Stimulated activated CD4-positive, alpha-beta T cell treated with anti-CD3 and anti-CD28 coated beads, Interleukin-1b, Interleukin-23, amount 100 ng/mL, for 24 hours (primary cell): ENCODE measurements at places on chromosomes 4 and X.

- no peak for DNase-seq
Measured at GRCh38 chrX:40105835-40106675, 8.3 kb upstream of the BCOR start.

- DNase-seq = no peak
Measured at GRCh38 chr4:37338972-37339371, 94.4 kb downstream of the NWD2 start.

DNA sequence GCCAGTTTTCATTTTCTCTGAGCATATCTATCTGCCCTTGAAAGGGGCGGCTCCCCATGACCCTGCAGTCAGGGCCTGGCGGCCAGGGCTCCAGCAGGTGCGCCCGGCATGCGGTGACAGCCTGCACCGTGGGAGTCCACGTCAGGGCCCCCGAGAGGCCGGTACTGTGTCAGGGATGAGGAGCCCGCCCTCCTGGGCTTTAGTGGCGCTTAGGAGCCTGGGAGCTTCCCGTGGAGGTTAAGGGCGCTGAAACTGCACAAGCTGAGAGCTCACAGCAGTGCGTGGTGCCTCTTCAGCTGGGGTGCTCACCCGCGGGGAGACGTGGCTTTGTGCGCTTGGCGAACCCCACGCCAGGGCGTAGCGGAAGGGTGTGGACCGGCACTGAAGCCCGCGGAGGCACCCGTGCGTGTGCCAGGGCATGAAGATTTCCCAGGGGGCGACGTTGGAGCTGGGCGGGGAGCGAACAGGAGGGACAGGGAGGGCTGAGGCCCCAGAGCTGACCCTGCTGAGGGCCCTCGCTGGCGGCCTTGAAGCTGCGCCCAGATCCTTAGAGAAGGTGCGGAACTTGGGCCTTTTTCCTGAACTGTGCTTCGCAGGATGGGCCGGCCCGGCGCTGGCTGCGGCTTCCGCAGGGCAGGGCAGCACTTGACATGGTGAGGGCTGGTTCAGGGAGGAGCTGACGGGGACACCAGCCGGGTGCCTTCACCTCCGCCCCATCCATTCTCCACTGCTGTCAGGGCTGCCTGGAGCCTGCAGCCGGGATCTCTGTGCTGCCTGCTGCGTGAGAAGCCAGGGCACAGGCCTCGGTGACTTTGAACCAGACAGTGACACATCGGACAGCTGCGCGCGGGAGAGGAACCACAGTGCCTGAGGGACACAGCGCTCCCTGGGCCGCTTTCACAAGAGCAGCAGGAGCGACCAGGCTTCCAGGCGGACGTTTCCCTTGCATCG lies 32.9 kb downstream of the HTT-AS start:
- DNase-seq = no peak

GRCh38 chrX:123193101-123193500 lies 9.0 kb downstream of the GRIA3 start:
- no peak for DNase-seq

- DNase-seq = no peak
Measured at GRCh38 chrX:103253608-103254007, 1.3 kb downstream of the TCEAL8 start.

- no peak for DNase-seq
Measured at GRCh38 chr4:142405695-142406498, 440.2 kb downstream of the INPP4B start.

- no peak for DNase-seq
Measured at GRCh38 chr4:87834401-87834800, 1.6 kb downstream of the MEPE start.

DNA sequence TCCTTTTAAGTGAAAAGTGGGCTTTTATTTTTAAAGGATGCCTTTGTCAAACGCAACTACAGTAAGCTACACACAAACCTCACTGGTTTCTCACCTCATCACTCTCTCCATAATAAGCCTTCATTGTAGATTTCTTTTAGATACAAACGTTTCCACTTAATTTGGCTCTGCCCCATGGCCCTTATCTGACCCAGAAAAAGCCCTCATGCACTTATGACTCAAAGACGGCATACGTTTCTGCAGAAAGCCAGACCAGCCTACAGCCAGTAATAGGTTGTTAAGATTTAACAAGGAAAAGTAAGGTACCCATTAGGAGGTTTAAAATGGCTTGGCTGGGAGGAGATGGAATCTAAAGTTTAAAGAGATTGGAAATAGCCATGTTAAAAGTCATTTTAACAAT lies 914.6 kb upstream of the INTU start:
- DNase-seq = no peak

GRCh38 chr4:39657465-39657864 lies 18.8 kb upstream of the SMIM14 start:
- DNase-seq = no peak
